ENCODE measurements at places on chromosomes 16 and 17. TPM values are rescaled to one million over a fixed set of nuclear protein-coding genes. Genes with fewer than 3 reads are reported as not detected.

DNA sequence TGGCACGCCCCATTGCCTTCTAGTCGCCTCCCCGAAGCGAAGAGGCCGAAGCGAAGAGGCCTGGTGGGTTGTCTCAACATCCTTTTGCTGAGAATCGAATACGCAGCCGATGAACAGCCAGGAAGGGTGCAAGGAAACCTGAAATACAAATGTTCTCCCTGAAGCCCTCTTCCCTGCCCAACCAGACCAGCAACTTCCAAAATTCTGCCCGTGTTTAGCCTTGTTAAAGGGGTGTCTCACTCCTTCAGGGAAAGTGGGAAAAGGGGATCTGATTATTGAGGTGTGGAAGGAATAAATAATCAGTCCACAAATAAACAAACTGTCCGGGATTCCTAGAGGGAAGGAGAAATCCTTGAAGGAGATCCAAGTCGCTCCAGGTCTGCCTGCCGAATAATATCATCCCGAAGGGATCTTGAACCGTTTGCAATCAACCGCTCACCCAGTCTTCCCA, 1.4 kb upstream of the FOXC2 start:
- no peak for ATAC-seq

GRCh38 chr16:77946823-77947222, 75.5 kb upstream of the CLEC3A start:
- no peak for ATAC-seq

- peak; percentile 25 for ATAC-seq
Observed at GRCh38 chr16:17258848-17259713, 211.7 kb downstream of the XYLT1 start.

DNA sequence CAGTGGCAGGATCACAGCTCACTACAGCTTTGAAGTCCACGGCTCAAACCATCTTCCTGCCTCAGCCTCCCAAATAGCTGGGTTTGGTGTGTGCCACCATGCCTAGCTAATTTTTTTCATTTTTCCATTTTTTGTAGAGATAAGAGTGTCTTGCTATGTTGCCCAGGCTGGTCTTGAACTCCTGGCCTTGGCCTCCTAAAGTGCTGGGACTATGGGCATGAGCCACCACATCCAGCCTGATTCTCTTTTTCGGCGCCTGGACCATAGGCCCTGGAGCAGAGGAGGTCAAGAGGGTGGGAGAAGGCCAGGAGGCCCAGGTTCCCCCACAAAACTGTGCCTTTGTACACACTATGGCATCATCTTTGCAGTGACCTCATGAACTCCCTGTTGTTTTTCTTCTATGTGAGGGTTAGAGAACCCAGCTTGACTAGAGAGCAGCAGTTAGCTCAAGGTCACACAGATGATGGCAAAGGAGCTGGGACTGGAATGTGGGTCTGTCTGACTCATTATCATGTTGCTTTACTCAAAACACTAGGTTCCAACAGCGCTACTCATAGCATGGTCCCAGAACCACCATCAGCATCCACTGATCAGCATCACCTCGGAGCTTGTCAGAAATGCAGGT, 16.3 kb downstream of the SCN4A start:
- ATAC-seq = no peak

Gene CTRB2
- not detected for total RNA-seq

Gene CCL18
- 11.9 TPM for total RNA-seq

DNA sequence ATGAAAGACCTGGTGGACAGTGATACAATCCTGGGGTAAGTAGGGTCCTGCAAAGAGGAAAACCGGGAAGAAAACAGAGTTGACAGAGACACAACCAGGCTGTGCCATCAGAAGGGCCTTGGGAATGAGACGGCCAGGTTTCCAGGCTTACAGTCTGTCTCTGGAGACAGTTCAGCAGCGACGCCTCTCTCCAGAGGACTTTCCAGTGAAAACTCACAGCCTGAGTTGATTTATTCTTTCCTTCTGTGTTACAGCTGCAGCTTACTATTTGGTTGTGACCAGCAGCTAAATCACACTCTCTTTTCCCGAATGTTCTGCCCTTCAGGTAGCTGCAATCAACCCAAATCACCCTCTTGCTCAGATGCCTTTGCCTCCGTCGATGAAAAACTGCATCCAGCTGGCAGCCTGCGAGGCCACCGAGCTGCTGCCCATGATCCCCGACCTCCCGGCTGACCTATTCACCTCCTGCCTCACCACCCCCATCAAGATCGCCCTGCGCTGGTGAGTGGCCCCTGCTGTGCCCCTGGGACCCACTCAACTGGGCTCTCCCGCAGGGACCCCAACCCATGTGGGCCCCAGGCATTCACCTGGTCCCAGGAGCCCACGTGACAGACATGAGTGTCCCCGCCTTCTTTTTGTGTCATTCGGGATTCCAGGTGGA, 209.2 kb downstream of the RPTOR start:
- ATAC-seq = no peak

Gene CCL7
- not detected for total RNA-seq

DNA sequence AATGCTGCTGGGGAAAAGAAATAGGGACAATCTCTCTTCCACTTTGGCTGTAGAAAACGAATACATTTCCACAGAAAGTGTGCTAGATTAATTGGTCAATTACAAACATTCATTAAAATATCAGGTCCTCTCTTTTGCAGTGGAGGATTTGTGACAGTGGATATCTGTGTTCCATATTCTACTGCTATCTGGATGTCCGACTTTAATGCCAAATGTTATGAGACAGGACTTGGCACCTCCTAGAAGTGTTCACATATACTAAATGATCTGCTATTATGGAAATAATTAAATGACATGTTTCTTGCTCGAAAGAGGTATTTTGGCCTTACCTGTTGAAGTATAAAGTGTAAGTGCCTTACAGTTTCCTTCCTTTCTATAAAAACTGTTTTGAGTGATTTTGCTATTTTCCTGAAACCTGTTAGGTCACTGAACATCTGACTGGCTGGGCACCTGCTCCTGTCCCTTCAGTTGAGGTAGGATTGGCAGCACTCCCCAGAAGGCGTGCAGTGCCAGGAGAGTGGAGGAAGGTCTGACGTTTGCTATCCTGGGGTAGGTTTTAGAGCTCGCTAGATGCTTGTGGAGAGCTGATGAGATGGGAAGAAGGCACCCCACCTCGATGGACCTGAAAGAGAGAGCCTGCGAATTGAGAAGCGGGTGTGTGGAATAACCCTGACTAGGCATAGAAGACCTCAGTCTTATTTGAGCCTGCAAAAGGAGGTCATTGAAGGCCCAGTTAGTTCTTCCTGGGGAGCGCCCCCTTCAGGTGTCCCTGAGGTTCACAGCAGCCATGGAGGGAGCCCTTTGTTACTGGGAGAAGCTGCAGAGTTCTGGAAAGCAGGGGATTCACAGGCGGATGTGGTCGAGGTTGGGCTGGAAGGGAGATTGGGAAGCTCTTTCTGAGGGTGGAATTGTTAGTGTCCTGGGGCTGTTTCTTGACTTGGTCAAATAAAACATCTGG, 159.4 kb upstream of the ZNF267 start:
- ATAC-seq = no peak

Gene SPSB3
- total RNA-seq = 52.4 TPM

Gene SP6
- 0.12 TPM for total RNA-seq
